ENCODE measurements at places on chromosomes 3 and 15.

DNA sequence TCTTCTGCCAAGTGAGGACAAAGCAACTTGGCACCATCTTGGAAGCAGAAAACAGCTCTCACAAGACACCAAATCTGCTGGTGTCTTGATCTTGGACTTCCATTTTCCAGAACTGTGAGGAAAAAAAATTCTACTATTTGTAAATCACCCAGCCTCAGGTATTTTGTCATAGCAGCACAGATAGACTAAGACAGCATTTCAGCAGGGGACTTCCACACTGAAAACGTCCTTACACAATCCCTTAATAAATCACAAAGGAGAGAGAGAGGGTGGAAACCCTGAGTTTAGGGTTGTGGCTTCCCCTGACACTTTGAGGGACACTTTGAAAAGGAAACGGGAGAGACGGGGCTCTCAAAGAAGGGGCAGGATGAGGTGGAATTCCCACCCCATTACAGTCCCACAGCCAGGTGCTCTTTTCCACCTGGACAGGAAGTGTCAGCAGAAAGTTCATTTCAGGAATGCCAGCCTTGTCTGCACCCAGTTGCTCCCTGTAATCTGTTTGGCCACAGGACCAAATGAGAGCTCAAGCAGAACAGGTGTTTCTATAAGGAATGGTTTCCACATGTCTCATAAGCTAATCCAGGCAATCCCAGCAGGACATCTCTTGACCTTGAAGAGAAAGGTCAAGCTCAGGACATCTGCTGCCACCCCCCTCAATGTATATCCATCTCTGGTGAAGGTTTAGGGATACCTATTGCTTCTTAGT is 51.3 kb downstream of the MYLK start:
- no peak for DNase-seq

- no peak for DNase-seq
Measured at GRCh38 chr3:27171113-27171512, 198.1 kb downstream of the NEK10 start.

- no peak for DNase-seq
Measured at GRCh38 chr3:13023235-13023970, 49.8 kb downstream of the IQSEC1 start.

- no peak for DNase-seq
Measured at GRCh38 chr3:166663194-166663593, 716.9 kb downstream of the ZBBX start.

- no peak for DNase-seq
Measured at GRCh38 chr3:98745718-98746117, 17.4 kb upstream of the ST3GAL6 start.

DNA sequence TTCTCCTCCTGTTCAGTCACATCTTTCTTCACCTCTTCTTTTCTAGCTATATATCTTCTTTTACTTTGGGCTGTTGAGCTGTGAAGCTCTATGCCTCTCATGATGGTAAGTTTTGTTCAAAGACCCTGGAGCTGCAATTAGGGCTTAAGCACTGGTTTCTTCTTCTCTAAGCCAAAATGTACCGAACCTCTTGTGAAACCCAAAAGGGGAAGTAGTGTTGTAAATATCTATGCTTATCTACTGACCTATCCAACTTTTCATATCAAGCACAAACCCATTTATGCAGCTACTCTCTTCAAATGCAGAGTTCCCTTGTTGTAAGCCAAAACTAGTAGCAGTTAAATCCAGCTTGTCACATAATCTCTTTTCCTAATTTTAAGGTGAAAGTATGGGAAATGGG is 123.6 kb upstream of the CD96 start:
- no peak for DNase-seq

DNA sequence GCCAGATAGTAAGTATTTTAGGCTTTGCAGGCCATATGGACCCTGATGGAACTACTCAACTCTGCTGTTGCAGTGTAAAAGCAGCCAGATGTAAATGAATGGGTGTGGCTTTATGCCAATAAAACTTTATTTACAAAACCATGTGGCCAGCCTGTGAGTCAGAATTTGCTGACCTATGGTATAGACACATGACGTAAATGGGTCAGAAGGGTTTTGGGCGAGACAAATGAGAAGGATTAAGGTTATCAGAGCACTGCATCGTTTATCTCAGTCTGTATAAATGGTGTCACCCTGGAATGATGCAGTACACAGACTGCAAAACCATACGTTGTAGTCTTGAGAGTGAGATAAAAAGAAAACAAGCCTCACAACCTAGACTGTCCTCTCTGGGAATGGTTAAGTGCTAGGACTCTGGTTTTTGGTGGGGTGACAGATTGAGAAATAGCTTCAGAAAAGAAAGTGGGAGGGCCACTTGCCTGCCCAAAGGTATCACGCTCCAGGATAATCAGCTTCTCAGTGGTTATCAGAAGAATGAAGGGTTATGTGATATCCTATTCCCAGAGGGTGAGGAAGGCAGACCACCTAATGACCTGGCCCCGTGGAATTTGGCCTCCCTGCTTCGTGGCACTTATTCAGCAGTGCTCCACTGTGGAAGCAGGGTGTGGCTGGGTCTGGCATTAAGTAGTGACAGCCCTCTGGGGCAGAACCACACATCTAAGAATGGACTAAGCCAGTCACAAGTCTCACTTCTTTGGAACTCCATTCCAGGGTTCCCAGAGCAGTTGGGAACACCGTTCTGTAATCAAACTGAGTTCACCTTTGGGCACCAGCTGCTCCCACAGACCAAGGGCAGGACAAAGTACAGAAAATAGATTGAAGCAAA is 46.1 kb downstream of the ABHD5 start:
- no peak for DNase-seq

DNA sequence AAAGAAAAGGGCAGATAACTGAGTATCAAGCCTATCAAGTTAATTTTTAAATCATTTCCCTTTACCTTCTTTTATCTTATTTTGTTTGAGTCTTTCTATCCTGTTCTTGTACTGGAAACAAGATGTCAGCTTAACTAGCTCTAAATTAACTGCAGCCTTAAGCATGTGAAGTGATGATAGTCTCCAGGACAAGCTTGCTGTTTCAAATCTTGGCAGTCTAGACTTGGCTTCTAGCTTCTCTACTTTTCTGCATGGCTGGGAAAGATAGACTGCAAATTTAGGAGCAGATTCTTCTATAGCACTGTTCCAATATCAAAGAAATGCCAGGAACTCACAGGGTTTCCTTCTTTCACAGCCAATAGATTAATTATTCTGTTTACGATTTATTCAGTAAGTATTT is 1034.4 kb downstream of the TUSC7 start:
- no peak for DNase-seq

DNA sequence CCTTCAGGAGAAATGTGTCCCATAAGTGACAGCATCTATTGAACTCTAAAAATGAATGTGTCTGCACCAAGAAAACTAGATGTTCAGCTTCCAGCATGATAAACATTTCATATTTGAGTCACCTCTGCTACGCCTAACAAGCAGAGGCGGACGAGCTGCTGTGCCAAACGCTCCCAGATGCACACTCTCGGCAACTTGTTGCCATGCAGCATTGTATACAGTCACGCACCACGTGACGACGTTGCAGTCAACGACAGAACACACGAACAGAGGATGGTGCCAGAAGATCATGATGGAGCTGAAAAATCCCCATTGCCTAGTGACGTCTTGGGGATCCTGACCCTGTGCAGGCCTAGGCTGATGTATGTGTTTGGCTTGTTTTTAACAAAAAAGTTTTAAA is 137.5 kb downstream of the XXYLT1 start:
- DNase-seq = no peak

- no peak for DNase-seq
Measured at GRCh38 chr3:157582637-157582973, 79.4 kb upstream of the VEPH1 start.

DNA sequence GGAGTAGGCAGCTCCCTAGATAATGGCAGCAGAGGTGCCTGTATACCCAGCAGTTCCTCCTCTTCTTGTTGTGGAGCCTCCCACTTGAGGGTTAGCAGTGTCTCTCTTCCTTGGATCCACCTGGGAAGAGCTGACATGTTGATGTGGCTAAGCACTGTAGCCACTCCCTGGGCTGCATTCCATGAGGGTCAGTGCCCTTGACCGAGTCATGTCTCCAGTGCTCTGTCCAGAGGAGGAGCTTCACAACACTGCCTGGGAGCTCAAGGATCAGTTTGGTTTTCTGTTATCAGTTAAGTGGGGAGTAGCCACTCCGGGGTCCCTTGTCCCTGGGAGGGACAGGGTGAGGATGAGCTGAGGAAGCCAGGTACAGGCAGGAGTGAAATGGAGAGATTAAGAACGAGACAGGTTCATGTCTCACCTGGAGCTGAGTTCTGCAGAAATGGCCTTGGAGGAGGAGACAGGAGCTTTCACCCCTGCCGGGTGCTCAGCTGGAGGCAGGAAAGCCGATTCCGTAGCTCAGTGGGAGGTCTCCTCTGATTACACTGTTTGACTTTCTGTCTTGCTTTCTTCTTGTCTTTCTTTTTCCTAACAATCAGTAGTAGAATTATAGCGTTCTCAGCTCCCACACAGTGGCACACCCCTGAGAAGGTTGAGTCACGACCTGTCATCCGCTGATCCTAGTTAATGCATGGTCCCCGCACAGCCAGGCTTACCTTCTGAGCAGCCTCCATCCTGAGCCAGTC is 57.9 kb upstream of the SEC22A start:
- no peak for DNase-seq

- DNase-seq = no peak
Measured at GRCh38 chr15:80324545-80325080, 72.6 kb upstream of the CTXND1 start.

DNA sequence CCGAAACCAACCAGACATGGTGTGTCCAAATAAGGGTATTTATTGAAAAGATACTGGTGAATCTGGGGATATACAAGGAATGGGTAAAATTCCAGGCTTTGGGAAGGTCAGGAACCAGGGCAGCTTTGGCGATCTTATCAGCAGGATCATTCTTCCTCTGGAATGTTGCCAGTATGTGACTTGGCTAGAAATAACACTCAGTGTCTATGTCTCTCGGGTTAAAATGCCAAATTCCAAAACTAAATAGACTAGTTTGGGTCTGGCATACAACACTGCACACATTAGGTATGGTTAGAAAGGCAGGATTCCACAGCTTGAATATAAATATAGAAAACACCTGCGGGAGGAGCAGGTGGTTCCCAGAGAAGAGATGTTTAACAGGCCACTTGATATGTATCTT is 220.2 kb upstream of the CD96 start:
- DNase-seq = no peak

- DNase-seq = no peak
Measured at GRCh38 chr15:98144388-98144787, 183.9 kb downstream of the ARRDC4 start.

- DNase-seq = no peak
Measured at GRCh38 chr15:59933607-59934006, 70.5 kb upstream of the FOXB1 start.

GRCh38 chr3:110378481-110378880 is 693.1 kb upstream of the NECTIN3 start:
- no peak for DNase-seq

- no peak for DNase-seq
Measured at GRCh38 chr15:71734709-71735384, 75.5 kb upstream of the NR2E3 start.
